Thyroid gland (tissue), 4 donors: ENCODE measurements at places on chromosomes 12 and 14. TPM values are rescaled to one million over a fixed set of nuclear protein-coding genes. Genes with fewer than 3 reads are reported as not detected.

SRGAP1 gene
- total RNA-seq, result 17.5 TPM

DNA sequence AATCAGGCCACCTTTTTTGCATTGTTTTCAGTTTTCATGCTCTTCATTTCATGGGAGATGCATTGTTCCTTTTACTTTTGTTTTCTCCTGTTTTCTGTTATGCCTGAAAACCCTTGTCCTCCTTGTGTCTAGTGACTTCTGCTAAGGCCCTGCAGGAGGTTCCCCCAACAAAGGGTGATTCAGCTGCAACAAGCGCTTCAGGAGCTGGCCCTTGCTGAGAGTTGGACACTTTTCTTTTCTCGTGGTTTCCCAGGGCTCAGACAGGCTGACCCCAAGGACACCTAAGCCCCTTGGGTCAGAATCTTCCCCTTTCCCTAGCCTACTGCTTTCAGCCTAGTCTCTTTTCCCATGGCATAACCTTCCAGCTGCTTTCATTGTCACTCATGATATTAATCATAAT is 98.9 kb downstream of the PLXNC1 start:
- H3K4me3 ChIP-seq, result no peak overlapping the region
- no peaks in the 10 kb centered on the region for H3K4me1 ChIP-seq
- no peaks in the 10 kb centered on the region for H3K27me3 ChIP-seq
- H3K27ac ChIP-seq, result no peak overlapping the region
- no peak for DNase-seq

GRCh38 chr12:108117163-108117849 is 11.8 kb upstream of the WSCD2 start:
- H3K4me1 ChIP-seq, result peaks cover 55% of the 10 kb centered on the region
- peak overlapping the region; percentile 96 for H3K27ac ChIP-seq
- no peak overlapping the region for H3K4me3 ChIP-seq
- DNase-seq, result peak; percentile 12
- no peaks in the 10 kb centered on the region for H3K27me3 ChIP-seq

GRCh38 chr14:91383439-91383838 is 34.2 kb downstream of the CCDC88C start:
- H3K27ac ChIP-seq, result no peak overlapping the region
- H3K4me1 ChIP-seq, result no peaks in the 10 kb centered on the region
- H3K36me3 ChIP-seq, result no peaks in the 10 kb centered on the region
- no peak overlapping the region for H3K4me3 ChIP-seq

DNA sequence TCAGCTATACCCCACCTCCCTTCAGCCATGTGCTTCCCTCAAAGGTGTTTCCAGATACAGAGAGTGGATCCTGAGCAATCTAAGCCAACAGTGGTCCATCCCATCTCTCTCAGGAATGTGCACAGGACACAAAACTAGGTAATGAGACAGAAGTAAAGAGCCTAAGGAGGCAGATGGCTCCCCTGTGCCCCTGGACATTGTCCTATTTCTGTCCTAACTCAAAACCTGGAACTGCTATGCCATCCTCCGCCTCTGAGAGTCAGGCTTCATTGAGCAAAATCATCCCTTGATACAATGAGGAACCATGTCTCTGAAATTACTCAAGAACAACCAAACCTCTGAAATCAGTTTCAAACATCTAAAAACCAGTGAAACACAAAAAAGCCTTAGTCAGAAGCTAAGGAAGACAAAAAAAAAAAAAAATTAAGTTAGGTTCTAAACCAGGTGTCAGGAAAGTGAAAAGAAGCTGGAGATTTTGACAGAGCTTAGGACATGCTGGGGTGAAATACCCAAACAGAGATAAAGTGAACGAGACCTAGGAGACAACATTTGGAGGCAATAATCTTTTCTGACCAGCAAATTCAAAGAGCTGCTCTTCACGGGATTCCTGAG is 200.3 kb upstream of the PLEKHG7 start:
- no peaks in the 10 kb centered on the region for H3K36me3 ChIP-seq
- DNase-seq, result peak; percentile 5
- peaks cover 48% of the 10 kb centered on the region for H3K4me1 ChIP-seq
- H3K27ac ChIP-seq, result peak overlapping the region; percentile 77
- no peak overlapping the region for H3K4me3 ChIP-seq

ACTR6 gene
- 15.3 TPM for total RNA-seq

- H3K4me3 ChIP-seq, result no peak overlapping the region
- DNase-seq, result no peak
- peak overlapping the region; percentile 96 for H3K27ac ChIP-seq
- H3K27me3 ChIP-seq, result no peaks in the 10 kb centered on the region
- no peaks in the 10 kb centered on the region for H3K36me3 ChIP-seq
- H3K4me1 ChIP-seq, result peaks cover 39% of the 10 kb centered on the region
These were observed 8.4 kb upstream of the KRT80 start for GRCh38 chr12:52200086-52200780.

DNA sequence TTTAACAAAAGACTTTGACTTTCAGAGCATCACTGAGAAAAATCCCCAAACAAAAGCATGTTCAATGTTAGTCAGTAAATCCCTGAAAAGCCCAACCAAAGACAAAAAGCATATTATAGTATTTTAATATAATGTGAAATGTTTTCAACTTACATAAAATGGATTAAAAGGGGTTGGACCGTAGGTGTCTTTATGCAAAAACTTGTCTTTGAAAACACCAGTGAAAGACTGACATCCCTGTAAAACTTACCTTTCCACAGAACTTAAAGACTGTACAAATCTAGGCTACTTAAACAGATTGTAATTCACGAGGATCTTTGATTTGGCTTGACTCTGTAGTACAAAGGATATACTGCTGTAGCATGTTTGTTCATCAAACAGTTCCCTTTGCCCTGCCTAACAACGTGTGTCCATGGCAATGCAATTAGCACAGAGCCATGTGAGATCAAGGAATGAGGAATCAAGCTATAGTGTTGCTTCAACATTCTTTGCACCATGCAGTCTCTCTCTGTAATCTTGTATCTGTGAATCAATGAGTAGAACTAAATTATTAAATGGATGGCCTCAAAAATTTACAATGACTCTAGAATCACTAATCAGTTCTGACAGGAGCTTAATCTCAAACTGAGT is 138.5 kb upstream of the SYT1 start:
- H3K4me3 ChIP-seq, result no peak overlapping the region
- H3K27ac ChIP-seq, result no peak overlapping the region
- H3K27me3 ChIP-seq, result no peaks in the 10 kb centered on the region
- H3K4me1 ChIP-seq, result no peaks in the 10 kb centered on the region

DAO gene
- total RNA-seq, result not detected

- no peaks in the 10 kb centered on the region for H3K27me3 ChIP-seq
- peaks cover 5% of the 10 kb centered on the region for H3K4me1 ChIP-seq
- no peak for DNase-seq
- H3K27ac ChIP-seq, result no peak overlapping the region
These were observed 24.2 kb upstream of the HIF1A start for GRCh38 chr14:61671082-61671481.

- DNase-seq, result no peak
- no peaks in the 10 kb centered on the region for H3K36me3 ChIP-seq
- H3K27me3 ChIP-seq, result no peaks in the 10 kb centered on the region
- no peak overlapping the region for H3K4me3 ChIP-seq
- no peak overlapping the region for H3K27ac ChIP-seq
These were observed 154.8 kb upstream of the PRKD1 start for GRCh38 chr14:30082486-30082885.

RAPGEF3 gene
- 150 TPM for total RNA-seq

DNA sequence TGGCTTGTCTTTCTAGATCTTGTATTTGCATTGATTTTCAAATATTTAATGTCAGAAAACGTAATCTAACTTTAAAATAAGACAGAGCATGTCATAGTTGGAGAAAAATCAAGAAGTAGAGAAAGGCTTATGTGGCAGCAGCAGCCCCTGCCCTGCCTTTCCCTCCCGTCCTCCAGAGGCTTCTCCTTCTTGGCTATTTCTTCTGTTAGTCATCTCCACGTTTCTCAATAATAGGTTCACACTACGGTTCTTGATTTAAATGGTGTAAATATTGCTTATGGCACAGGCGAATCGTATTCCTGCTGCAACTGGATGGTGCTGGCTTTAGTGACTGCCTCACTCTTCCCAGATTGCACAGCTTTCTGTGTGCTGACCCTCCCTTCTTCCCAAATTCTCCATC is 42.8 kb downstream of the SLC8B1 start:
- H3K27me3 ChIP-seq, result no peaks in the 10 kb centered on the region
- no peak overlapping the region for H3K27ac ChIP-seq
- peaks cover 89% of the 10 kb centered on the region for H3K36me3 ChIP-seq
- H3K4me3 ChIP-seq, result no peak overlapping the region

PRH1 gene
- total RNA-seq, result 78.8 TPM

DNA sequence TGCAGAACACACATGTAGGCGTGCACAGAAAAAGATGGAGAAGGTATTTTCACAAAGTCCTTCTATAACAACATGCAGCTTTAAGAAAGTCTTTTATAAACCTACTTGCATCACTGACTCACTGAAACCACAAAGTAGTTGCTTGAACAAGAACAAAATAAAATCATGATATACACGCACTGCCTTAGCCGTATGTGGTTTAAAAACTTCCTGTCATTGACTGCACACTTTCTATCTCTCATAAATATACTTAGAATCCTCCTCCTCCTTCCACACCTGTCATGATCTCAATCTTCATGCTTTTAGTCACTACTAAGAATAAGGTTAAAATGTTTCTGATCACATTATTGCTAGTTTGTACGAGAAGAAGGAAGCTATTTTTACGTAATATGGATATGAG is 31.8 kb upstream of the RAD51AP1 start:
- H3K4me3 ChIP-seq, result no peak overlapping the region
- H3K4me1 ChIP-seq, result no peaks in the 10 kb centered on the region
- H3K36me3 ChIP-seq, result peaks cover 11% of the 10 kb centered on the region
- H3K27ac ChIP-seq, result no peak overlapping the region

DNA sequence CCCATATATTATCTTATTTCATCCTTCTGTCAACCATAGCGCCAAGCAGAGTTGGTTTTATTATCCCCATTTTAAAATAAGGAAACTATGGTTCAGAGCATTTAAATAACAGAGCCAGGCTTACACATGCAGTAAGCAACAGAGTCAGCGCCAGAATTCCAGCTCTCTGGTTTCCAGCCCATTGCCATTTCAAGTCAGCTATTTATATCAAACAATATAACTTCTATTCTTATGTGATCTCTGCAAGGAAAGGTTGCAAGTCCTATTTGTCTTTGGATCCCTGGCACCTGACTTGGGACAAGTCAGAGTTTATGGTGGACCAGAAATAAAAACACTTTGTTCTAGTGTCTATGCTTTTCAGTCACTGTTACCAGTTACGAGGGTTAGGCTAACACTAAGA is 174.1 kb upstream of the EEA1 start:
- no peak overlapping the region for H3K4me3 ChIP-seq
- no peak overlapping the region for H3K27ac ChIP-seq
- H3K27me3 ChIP-seq, result no peaks in the 10 kb centered on the region
- DNase-seq, result no peak
- H3K4me1 ChIP-seq, result no peaks in the 10 kb centered on the region

CLEC6A gene
- 0.79 TPM for total RNA-seq

GRCh38 chr14:32311294-32312009 is 17.6 kb upstream of the AKAP6 start:
- H3K36me3 ChIP-seq, result no peaks in the 10 kb centered on the region
- H3K27me3 ChIP-seq, result no peaks in the 10 kb centered on the region
- peak overlapping the region; percentile 69 for H3K27ac ChIP-seq
- peaks cover 8% of the 10 kb centered on the region for H3K4me1 ChIP-seq
- H3K4me3 ChIP-seq, result no peak overlapping the region
- DNase-seq, result no peak

- H3K27ac ChIP-seq, result no peak overlapping the region
- H3K4me1 ChIP-seq, result peaks cover 19% of the 10 kb centered on the region
- H3K4me3 ChIP-seq, result no peak overlapping the region
- no peak for DNase-seq
These were observed 451.1 kb downstream of the PCNX1 start for GRCh38 chr14:71358209-71358931.

DNA sequence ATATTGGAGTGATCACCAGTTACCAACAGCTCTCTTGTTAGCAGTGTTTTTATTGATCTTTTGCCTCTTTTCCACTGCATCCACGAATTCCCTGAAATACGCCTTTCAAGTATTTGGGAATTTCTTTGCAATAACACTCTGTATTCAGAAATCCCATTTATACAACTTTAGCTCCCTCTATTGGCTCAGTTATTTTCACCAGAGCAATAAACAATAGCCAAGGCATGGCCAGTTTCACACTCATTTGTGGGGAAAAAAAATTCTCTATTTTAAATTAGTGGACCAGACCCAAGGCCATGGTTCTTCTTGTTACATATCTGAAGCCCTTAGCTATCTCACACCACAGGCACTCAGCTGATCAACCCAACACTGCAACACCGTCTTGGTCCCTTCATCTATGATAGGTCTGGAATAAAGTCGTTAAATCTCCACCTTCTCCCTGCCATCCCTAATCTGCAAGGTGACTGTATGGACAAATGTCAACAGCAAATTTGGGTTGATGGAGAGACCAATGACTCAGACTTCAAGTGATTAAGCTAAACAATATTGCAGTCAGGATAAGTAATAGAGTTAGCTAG is 92.4 kb upstream of the TMEM260 start:
- no peaks in the 10 kb centered on the region for H3K27me3 ChIP-seq
- no peaks in the 10 kb centered on the region for H3K4me1 ChIP-seq
- H3K4me3 ChIP-seq, result no peak overlapping the region
- H3K27ac ChIP-seq, result no peak overlapping the region
- H3K36me3 ChIP-seq, result no peaks in the 10 kb centered on the region

KRT86 gene
- total RNA-seq, result 1.1 TPM

GRCh38 chr12:65364046-65364445 is 85.6 kb downstream of the MSRB3 start:
- H3K4me3 ChIP-seq, result no peak overlapping the region
- no peak for DNase-seq
- H3K27me3 ChIP-seq, result no peaks in the 10 kb centered on the region

DNA sequence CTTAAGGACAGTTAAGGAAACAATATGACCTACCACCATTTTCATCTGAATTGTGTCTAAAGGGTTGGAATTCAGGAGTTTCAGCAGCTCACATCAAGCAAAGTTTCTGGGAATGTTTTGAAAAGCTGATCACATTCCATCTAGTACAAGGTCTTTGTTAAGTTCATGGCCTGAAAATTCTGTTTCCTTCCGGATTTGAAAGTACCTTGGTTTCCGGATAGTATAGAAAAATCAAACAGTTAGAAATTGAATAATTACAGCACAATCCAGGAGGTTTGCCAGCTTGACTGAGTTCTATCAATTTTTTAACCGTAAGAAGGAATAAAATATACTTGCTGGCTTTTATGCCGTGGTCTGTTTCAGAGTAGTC is 136.5 kb downstream of the HMGA2 start:
- no peaks in the 10 kb centered on the region for H3K27me3 ChIP-seq
- H3K4me3 ChIP-seq, result no peak overlapping the region
- DNase-seq, result no peak
- H3K36me3 ChIP-seq, result no peaks in the 10 kb centered on the region
- peak overlapping the region; percentile 81 for H3K27ac ChIP-seq
- peaks cover 39% of the 10 kb centered on the region for H3K4me1 ChIP-seq

SMIM41 gene
- 0.67 TPM for total RNA-seq

KRT83 gene
- total RNA-seq, result not detected

GARIN6 gene
- total RNA-seq, result 0.27 TPM

GRCh38 chr14:88667555-88668273 is 104.9 kb downstream of the ZC3H14 start:
- peak; percentile 82 for DNase-seq
- no peaks in the 10 kb centered on the region for H3K36me3 ChIP-seq
- peaks cover 8% of the 10 kb centered on the region for H3K4me1 ChIP-seq
- no peak overlapping the region for H3K4me3 ChIP-seq
- no peaks in the 10 kb centered on the region for H3K27me3 ChIP-seq

- no peak overlapping the region for H3K4me3 ChIP-seq
- no peak overlapping the region for H3K27ac ChIP-seq
- H3K27me3 ChIP-seq, result no peaks in the 10 kb centered on the region
These were observed 48.6 kb upstream of the TMEM233 start for GRCh38 chr12:119544765-119545625.

LMNTD1 gene
- not detected for total RNA-seq

ZNF84 gene
- total RNA-seq, result 40.8 TPM
